Activated T-helper 2 cell treated with anti-CD3 and anti-CD28 coated beads, Interferon-gamma antibody, Interleukin-2, Interleukin-4, amounts not matched to agents 10 μg/mL and 5 μg/mL and 100 μg/mL, durations not matched to agents 14 hours and 24 hours and 36 hours (primary cell): ENCODE measurements at places on chromosomes 5 and 9. TPM values are rescaled to one million over a fixed set of nuclear protein-coding genes. Genes with fewer than 3 reads are reported as not detected.
A peak's percentile ranks its signal among the peaks of the same experiment; 100 is the strongest.

- DNase-seq = peak; percentile 35
These were observed 4.5 kb downstream of the UBE2D2 start for GRCh38 chr5:139565411-139566305.

DNA sequence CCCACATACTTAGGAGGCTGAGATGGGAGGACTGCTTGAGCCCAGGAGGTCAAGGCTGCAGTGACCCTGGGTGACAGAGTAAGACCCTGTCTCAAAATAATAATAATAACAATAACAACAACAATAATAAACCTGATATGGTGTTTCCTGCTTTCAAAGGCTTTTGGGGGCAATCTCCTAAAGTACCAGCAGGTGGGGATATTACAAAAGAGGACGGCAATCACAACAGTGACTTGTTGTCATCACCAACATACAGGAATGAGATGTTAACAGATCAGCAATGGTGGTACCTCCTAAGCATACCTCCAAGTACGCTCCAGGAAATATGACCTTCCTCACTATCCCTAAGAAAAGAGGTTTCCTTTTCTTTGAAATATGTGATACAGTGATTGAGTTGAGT lies 91.1 kb upstream of the RNF180 start:
- no peak for DNase-seq

Gene TRMT10B
- 11.8 and 12.1 TPM in 2 replicates for total RNA-seq

Gene SLC6A18
- total RNA-seq = not detected in 2 replicates

Gene CSF2
- 764 and 772 TPM in 2 replicates for total RNA-seq
